ENCODE measurements at places on chromosomes 4 and X.
A peak's percentile ranks its signal among the peaks of the same experiment; 100 is the strongest.

GRCh38 chr4:69775321-69775867 is 15.0 kb upstream of the SULT1B1 start:
- no peak for DNase-seq

DNA sequence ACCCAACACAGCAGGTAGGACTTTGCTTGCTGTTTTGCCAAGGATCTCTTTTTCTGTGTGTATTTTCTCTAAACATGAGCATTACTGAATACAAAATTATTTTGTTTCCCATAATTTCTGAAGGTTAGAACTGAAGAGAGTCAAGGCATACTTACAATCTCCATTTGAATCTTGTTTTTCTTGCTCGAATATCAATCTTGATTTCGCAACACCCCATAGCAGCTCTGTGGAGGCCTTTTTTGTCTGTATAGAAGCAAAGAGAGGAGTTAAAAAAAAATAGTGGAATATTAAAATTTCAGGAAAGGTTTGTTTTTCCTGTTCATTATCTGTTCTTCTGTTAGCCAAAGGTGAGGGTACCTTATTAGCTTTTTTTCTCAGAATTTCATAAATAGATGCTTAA is 92.9 kb downstream of the TNIP2 start:
- no peak for DNase-seq

- no peak for DNase-seq
These were observed 70.0 kb upstream of the RAB40AL start for GRCh38 chrX:102866981-102867656.

DNA sequence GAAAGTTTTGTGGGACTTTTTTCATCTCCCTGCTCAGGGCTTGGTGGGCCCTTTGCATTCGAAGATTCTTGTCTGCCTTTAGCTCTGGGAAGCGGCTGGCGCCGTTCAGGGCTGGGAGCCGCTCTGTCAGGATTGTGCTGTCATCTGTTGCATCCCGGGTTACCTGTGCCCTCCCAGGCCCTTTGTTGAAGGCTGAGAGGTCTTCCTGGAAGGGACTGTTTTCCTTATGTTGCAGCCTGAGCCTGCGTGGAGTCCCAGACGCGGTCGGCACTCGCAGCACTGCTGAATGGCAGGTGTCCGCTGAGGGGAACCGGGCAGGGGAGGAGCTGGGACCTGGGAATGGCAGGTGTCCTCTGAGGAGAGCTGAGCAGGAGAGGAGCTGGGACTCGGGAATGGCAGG is 15.9 kb downstream of the RGS12 start:
- no peak for DNase-seq

DNA sequence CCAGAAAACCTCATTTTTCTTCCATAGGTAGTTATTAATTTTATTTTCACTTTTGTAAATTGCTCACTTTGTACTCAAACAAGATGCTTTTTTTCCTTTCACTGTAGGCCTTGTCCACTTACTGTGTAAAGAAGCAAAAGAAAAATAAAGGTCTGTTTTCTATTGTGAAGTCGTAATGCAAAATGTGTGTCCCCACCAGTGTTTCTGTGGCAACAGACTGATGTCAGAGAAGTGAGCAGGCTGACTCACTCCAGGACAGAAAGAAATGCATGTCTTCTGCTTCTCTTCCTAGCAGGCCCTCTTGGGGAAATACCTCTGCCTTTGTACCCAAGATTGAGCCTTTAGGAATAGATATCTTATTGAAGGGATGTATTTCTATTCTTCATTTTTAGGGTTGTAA is 30.3 kb downstream of the INPP4B start:
- DNase-seq = peak; percentile 13

- no peak for DNase-seq
These were observed 10.3 kb downstream of the FHDC1 start for GRCh38 chr4:152946446-152946845.

- no peak for DNase-seq
These were observed 47.8 kb downstream of the SLC9A7 start for GRCh38 chrX:46710927-46711623.

DNA sequence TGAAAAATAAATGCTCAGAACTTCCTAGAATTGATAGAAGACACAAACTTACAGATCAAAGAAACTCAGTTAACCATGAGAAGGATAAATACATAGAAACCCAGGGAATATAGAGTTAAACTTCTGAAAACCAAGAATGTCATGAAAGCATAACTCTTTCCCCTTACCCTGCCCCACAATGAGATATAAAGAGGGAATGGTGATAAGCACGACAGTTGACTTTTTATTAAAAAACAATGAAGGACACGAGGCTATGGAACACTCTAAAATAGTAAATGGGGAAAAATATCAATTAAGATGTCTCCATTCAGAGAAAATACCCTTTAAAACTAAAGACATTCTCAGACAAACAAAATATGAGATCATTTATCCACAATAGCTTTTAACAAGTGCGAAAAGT is 154.7 kb downstream of the ANTXR2 start:
- DNase-seq = no peak

- DNase-seq = no peak
These were observed 46.5 kb downstream of the ANAPC4 start for GRCh38 chr4:25423548-25423947.

DNA sequence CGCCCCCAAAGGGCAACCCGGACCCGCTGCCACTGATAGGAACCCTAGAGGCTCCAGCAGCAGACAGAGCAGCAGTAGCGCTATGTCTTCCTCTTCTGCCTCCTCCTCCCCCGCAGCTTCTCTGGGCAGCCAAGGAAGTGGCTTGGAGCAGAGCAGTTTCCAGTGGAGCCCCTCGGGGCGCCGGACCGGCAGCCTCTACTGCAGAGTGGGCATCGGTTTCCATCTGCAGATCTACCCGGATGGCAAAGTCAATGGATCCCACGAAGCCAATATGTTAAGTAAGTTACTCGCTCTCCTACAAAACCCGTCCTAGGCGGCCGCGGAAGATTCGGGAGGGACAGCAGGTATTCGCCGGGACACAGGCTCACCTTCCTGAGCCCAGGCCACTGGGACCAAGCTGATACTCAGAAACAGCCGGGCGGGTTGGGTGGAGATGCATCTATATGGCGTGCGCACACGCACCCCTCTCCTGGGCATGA is 477 bp downstream of the FGF5 start:
- DNase-seq = no peak

DNA sequence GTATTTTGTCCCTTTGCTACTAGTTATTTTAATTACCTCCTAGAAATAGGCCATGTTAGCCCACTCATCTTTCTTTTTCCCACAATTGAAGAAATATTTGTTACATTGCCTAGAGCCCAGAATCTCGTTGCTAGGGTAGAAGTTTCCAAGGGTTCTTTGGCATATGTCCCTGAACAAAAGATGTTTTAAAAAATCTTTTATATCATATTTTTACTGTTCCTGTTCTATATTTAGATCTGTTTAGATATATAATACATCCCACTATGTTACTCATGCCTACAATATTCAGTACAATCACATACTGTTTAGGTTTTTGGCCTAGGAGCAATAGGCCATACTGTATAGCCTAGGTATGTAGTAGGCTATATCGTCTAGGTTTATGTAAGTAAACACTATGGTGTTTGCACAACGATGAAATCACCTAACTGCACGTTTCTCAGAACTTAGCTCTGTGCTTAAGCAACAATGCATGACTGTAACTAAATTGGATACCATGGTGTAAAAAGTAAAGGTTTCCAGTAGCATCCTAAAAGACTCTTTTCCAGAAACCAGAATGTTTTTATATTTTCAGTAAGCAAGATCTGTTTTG is 236.0 kb upstream of the SLIT2 start:
- no peak for DNase-seq
